ENCODE measurements at places on chromosomes 12 and 14.

DNA sequence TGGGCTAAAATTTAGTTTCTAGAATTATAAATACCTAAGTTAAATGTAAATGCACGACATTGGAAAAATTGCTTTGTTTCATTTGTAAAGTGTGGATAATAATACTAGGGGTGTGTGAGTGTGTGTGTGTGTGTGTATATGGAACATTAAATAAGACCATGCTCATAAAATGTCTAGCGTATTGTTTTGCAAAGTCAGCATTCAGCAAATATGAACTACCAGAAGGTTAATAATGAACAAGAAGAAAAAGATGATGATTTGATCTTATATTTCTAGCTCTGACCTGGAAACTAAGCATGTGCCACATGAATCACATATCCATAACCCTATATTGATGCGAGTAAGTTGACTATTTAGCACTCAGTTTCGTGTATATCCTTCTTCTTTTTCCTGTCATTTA lies 44.9 kb upstream of the MDGA2 start:
- no peak for DNase-seq

- DNase-seq = no peak
Measured at GRCh38 chr12:99055299-99055698, 410.2 kb downstream of the APAF1 start.

GRCh38 chr14:23380197-23380914 lies 3.5 kb downstream of the CMTM5 start:
- DNase-seq = no peak

DNA sequence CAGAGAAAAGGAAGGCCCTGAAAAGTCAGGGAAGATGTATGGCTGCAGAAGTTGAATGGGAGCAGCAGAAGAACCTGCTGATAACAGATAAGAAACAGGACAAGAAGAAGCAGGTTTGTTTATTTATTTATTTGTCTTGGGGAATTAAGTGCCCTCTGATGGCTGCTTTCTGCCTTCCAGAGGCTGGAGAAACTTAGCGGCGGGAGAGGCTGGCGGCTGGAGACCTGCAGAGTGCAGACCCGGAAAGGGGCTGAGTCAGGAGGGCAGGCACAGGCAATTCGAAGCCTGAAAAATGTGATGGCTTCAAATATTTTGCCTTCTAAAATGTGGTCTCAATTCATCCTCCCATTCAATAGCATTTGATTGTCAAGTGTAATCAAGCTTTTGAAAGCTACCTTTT lies 168.2 kb upstream of the GZMB start:
- no peak for DNase-seq

- DNase-seq = peak; percentile 41
Measured at GRCh38 chr12:121124402-121125109, 8.1 kb upstream of the P2RX7 start.

GRCh38 chr12:48302161-48302911 lies 48.4 kb downstream of the ZNF641 start:
- no peak for DNase-seq

- no peak for DNase-seq
Measured at GRCh38 chr12:57098546-57098945, 9.6 kb downstream of the NAB2 start.

Measured in CD4-positive, alpha-beta T cell treated with Interleukin-2 at 100 ng/mL for 4 hours (primary cell).